ENCODE measurements at places on chromosomes 5 and 9. TPM values are rescaled to one million over a fixed set of nuclear protein-coding genes. Genes with fewer than 3 reads are reported as not detected.
A peak's percentile ranks its signal among the peaks of the same experiment; 100 is the strongest.

DNA sequence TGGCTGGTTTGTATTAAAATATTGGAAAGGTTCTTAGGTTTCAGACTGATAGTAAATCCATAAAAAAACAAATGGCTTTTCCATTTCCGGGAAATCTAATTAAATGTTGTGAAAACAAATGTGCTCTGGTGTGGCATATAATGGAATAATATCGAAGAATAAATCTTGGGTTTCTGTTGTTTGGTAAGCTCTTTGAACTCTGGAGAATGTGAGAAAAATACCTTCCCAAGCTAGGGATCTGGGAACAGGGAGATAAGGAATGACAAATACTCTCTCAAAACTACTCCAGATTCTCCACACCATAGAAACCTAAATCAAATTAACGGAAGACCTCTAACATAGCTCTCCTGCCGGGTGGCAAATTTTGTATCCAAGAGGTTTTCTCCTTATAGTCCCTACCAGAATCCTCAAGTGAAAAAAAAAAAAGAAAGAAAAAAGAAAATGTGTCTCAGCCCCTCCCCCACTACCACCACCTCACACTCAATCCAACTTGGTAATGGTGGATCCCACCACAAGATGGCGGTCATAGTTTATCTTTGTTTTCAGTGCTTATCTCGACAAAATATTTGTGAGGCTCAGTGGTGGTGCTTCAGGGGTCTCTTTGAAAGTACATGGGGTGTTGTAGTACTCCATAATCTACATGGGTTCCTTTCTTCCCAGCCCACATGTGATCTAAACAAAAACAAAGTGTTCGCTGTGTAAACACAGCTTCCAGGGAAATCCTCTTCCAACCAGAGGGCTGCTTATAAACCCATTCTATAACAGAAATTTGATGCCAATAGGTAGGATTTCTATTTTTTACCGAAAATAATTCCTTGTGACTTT is 54.5 kb upstream of the FST start:
- DNase-seq: peak; percentile 40

EQTN gene
- not detected for polyA plus RNA-seq

GRCh38 chr9:90767523-90768100 is 34.0 kb upstream of the SYK start:
- no peak for DNase-seq

- DNase-seq: peak; percentile 15
These were observed 215.5 kb downstream of the PDZD2 start for GRCh38 chr5:31854181-31855133.

WDR38 gene
- not detected for polyA plus RNA-seq

All from muscle of back (tissue), 13 donors.